ENCODE measurements at places on chromosomes 1 and 21.

DNA sequence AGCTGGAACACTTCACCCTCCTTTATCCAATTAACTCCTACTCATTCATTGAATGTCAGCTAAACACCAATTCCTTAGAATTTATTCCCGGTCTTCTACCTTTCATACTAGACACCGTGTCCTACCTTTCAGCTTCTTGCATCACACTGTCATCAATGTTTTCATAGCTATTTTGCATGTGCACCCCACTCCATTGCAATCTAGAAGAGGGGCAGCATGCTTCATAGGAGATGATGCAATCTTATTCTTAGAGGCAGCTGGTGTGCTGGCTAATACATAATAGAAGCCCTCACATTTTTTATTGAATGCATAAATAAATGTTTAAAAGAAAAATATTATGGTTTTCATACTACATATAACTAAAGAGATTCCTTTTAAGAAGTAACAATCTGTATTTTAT, 123.6 kb downstream of the DSCAM start:
- no peak for DNase-seq

GRCh38 chr1:219505886-219506285, 107.0 kb downstream of the ZC3H11B start:
- peak; percentile 5 for DNase-seq

GRCh38 chr1:17624611-17625233, 85.2 kb downstream of the ARHGEF10L start:
- peak; percentile 81 for DNase-seq

- DNase-seq = no peak
Measured at GRCh38 chr1:169271098-169271497, 96.5 kb downstream of the NME7 start.

- no peak for DNase-seq
Measured at GRCh38 chr1:42136466-42136865, 16.7 kb upstream of the GUCA2B start.

- DNase-seq = no peak
Measured at GRCh38 chr21:19603011-19603593, 1199.5 kb upstream of the TMPRSS15 start.

GRCh38 chr1:155537193-155537592, 25.4 kb downstream of the ASH1L start:
- DNase-seq = no peak

DNA sequence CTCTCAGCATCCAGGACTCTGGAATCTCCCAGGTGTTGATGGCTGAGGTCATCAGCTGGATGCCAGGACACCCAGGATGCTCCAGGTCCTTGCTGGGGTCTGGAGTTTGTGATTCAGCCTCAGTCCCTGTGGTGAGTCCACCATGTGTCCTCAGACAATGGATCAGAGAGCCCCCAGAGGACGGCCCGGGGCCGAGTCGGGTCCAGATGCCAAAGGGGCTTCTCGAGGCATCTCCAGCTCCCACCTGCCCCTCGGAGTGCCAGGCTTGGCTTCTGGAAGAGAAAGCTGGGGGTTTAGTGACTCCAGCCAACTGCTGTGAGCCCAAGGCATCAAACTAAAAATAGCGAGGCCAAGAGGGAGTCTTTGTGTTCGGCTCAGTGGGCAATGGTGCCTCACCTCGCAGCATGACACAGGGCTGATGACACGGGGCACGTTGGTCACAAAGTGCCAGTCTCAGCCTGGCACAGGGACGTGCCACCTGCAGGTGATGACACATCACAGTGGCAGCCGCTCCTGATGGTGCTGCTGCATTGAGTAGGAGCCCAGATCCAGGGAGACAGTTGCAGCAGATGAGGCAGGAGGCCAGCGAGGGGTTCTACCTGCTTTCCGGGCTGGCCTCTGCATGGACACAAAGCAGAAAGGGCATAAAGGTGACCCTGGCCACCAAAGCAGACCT, 10.6 kb downstream of the PDE9A start:
- no peak for DNase-seq

GRCh38 chr1:216325336-216325735, 97.9 kb downstream of the USH2A start:
- DNase-seq = no peak

DNA sequence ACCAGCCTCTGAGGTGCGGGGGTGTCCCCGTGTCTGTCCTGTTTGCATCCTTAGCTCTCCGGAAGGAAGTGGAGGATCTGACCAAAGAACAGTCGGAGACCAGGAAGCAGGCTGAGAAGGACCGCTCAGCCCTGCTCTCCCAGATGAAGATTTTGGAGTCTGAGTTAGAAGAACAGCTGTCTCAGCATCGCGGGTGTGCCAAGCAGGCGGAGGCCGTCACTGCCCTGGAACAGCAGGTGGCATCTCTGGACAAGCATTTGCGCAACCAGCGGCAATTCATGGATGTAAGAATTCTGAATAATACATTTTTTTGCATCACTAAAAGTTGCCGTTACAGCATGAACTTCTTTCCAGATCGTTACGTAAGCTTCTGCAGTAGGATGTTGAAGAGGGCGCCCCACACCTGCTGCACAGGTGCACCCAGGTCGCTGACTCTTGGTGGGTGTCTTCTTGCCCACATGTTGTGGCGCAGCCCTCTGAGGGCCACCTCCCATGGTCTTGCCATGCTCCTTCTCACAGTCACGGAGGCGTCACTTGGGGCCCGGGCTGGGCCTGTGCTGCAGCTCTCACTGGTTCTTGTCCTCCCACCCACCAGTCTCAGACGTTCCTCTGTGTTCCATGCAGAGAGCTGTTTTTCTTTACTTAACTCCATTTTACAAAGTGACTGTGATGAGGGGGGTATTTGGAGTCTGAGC, 61.3 kb upstream of the DIP2A start:
- no peak for DNase-seq

- no peak for DNase-seq
Measured at GRCh38 chr1:234827656-234828055, 217.7 kb upstream of the IRF2BP2 start.
